ENCODE measurements at places on chromosomes 12 and 14.

- no peak for DNase-seq
These were observed 176.8 kb downstream of the KIF26A start for GRCh38 chr14:104315169-104315568.

- DNase-seq: no peak
These were observed 222.6 kb downstream of the ACSS3 start for GRCh38 chr12:81300454-81300853.

GRCh38 chr12:47493801-47494200 is 212.0 kb downstream of the RPAP3 start:
- no peak for DNase-seq

DNA sequence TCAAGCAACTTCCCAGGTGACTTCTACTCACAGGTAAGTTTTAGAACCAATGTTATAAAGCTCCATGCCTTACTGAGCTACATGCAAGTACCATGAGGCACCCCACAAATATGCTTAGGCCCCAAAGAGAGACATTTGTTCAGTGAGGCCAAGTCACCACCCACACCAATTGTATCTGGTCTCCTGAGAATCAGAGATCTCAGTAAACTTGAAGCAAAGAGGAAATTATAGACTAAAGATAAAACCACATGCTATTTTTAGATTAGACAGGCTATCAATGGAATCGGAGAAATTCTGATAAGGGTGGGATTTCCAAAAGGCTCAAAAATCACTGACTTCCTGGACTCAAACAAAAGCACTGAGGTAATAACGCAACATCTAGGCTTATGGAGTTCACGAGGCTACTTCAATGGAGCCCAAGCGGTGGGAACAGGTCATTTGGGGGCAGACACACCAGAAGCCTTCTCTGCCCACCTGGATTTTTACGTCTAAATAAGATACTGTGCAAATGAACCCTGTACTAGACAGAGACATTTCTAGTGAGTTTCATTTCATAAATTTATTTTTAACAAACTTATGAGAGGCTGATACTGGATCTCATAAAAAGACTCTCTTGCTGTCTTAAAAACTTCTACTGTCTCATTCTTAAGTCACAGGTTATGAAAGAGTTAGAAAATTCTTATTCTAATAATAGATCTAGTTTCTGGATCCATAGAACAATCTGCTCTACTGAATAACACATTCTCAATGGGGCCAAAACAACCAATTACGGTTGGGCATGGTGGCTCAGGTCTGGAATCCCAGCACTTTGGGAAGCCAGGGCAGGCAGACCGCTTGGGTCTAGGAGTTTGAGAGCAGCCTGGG is 7.7 kb downstream of the SLC15A4 start:
- no peak for DNase-seq

DNA sequence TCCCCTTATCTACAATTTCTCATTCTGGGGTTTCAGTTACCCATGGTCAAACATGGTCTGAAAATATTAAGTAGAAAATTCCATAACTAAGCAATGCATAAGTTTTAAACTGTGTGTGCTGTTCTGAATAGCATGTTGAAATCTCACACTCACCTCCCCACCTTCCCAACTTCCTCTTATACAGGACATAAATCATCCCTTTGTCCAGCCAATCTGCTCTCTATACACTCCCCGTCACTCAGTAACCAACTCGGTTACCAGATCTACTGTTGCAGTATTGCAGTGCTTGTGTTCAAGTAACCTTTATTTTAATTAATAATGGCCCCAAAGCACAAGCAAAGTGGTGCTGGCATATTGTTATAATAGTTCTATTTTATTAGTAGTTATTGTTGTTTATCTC is 420.5 kb downstream of the GXYLT1 start:
- DNase-seq: no peak

GRCh38 chr12:43692064-43692463 is 66.5 kb downstream of the PUS7L start:
- no peak for DNase-seq

GRCh38 chr14:100004392-100004791 is 60.8 kb upstream of the EVL start:
- DNase-seq: no peak

GRCh38 chr12:5489760-5490406 is 58.0 kb downstream of the NTF3 start:
- no peak for DNase-seq

DNA sequence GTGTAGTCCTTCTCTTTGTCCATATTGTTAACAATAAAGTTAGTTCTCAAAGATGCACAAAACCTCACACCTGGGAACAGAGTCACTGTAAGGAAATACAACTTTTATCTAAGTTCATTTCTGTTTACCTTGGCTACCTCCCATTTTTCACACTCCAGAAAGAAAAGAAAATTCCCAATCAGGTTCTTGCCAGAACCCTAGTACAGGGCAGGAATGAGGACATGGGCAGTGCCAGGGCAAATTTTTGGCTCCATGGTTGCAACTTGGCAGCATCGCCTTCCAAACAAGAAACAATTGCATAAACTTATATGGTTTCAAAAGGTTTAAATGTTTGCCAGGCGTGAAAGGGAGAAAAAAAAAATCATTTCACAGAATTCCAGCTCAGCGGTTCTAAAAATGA is 296.3 kb upstream of the PRKD1 start:
- DNase-seq: no peak

- DNase-seq: no peak
These were observed 26.9 kb upstream of the FERMT2 start for GRCh38 chr14:52977798-52978197.

DNA sequence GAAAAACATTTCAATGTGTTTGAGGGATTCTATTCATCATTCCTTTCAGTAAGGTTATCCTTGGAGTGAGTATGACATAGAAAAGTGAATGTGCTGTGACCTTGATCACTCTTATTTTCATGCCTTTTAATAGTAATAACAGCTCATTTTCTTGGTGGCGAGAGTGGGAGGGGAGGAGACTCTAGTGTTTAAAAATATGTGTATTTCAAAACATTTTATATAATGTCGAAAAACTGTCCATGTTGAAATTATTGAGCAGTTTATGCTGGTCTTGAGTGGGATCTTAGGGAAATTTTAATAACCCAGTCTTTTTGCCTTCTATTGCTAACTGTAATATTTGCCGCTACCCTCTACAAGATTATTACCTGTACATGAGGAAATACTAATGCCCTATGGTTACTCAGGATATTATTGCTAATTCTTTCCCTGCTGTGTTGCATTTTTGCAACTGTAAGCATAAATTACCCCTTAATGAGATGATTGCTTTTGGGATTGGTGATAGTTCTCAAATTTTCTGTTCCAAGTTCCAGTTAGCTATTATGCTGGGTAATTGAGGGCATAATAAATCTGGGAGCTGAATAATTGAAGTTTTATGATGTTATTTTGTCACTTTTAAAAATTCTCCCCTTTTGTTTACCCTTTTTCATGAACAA is 21.9 kb downstream of the ATF7IP start:
- no peak for DNase-seq

DNA sequence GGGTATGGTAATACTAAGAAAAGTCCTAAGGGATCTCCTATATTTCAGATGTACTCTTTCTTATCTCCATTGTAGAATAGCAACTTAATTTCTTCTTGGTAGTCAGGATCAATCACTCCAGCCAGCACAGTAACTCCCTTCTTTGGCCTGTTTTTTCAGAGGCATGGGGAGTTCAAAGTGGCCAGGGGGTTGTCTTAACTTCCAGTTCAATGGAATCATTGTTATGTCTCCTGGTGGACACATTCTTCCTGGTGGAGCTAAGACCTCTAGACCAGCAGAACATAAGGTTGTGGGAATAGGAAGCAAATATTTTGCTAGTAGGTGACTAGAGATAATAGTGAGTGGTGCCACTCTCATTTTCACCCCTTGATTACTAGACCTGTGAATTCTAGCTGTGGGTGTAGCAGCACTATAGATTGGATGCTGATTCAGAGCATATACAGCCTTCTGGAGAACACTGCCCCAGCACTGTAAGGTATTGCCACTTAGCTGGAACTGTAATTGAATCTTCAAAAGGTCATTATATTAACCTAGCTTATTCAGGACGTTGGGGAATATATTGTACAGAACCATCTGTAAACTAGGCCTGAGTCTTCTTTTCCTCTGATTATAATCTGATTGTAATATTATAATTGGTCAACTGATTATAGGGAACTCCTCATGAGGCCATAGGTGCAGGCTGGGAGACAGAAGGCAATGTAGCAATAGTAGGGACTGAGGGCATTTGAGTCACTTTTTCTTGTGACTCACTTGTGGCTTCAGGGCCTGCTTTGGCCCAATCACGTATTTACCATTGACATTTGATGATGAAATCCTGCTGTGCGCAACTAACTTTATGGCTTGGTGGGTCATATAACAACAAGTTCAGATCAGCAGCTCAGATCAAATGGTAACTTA is 60.2 kb upstream of the ATP2B1 start:
- peak; percentile 97 for DNase-seq

DNA sequence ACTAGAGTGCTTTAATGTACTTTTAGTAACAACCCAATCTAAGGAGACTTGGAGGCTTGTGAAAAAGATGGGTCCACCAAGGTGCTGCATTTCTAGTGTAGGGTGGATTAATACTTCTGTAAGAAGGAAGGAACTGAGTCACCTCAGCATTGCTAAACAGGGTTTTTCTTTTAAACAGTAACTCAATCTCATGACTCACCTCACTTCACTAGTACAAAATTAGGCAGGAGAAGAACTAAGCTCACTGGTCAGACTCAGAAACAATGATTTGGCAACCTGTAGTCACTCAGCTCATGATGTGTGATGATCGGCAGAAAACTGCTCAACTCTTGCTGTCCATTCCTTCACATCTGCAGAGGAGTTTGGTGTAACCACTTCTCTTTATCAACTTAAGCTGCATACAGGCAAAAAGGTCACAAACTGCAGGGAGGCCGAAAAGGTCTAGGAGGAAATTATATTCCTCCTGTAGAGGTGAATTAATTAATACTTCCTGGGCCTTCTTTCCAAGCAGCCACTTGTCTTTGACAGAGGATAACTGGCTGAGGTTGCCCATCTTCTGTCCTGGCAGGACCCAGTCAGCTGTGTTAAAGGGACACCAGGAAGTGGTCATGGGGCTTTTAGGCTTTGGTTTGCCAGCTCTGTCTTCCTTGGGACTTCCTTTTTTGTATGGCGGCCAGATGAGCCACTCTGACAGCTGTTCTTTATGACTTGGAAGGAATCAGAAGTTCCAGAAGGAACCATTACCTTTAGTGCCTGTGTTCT is 466.9 kb downstream of the FUT8 start:
- peak; percentile 37 for DNase-seq

DNA sequence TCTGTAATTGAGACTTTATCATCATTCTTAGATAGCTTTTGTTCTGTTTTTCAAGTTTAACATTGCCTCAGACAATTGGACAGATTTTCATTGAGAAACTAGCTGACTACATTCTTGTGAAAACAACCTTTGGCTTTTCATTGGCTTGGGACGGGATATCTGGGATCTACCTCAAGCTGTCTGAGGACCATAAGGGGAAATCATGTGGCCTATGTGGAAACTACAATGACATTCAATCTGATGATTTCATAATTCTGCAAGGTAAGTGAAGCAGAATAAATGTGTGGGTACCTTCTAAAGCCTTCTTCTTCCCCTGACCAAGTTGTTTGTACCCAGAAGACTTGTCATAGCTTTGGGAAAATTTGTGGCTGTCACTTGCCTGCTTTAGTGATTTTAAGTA is 133.5 kb downstream of the OTOGL start:
- DNase-seq: no peak

- no peak for DNase-seq
These were observed 9.0 kb downstream of the GALNT6 start for GRCh38 chr12:51382173-51382572.

DNA sequence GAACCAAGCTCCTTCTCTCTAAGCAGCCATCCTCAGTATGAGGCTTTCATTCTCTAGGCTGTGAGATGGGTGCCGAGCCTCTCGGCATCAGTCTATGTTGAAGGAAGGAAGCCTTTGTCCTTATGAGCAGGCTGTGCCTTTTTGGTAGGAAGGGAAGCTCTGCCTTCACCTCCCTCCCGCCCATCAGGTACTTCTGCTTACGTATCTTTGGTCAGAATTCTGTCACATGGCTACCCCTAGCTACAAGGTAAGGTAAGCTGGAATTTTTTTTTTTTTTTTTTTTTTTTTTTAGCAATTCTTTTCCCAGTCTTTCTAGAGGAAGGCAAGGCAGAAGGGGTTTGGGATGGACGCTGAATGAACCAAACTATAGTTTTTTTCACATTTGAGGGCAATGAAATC is 16.9 kb downstream of the BATF start:
- no peak for DNase-seq

GRCh38 chr14:73223049-73223448 is 14.3 kb upstream of the PAPLN start:
- DNase-seq: peak; percentile 21

GRCh38 chr12:124746649-124747425 is 116.8 kb downstream of the SCARB1 start:
- DNase-seq: no peak

DNA sequence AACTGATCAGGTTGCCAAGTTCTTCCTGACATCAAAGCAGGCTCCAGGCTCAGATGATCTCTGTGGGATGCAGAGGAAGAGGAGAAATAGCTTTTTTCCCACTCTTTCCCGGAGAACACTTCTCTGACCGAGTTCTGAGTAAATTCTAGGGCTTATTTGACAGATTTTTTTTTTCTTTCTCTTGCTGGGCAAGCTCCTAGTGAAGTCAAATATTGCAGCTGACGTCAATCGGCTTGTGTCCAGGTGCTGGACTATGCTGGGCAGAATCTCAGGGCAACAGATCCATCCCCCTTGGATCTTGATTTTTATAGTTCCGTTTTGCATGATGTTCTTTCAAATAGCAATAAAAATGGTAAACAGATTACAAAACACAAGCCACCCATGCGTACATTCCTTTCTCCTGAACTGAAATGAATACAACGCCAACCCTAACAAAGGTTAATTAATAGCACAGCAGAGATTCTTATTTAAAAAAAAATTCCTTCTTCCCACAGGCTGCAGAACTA is 182.2 kb downstream of the NOVA1 start:
- no peak for DNase-seq

DNA sequence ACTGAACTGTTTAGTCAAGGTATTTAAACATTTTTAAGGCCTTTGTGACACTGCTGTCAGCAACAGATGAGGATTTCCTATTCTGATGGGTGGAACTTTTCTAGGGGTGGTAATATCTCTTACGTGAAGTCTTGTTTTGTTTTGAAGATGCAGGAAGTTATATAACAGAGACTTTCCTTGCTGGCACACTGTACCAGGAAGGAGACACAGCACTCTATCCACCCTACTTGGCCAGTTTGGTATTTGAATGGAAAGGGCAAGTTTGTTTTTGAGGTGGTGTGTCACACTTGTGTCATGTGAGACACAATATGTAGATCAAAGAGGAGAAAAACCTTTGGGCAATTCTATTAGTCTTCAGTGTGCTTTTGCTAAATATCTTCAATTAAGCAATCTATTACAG is 51.6 kb upstream of the SRP54 start:
- DNase-seq: peak; percentile 54

DNA sequence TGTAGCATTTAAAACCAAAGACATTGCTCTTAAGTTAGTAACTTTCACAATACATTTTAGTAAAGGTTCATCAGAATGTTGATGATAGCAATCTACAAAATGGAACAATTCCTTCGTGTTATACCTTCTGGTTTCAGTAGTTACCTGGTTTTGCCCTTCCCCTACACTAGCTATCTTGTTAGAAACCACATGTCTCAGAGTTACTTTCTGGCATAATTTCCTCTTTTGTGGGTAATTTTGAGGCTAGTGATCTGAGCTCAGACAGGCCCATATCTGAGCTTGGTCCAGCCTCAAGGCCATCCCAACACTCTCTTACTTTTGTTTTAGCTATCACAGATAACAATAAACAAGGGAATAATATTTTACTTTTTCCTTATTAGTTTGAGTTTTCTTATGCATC is 196.9 kb downstream of the KITLG start:
- DNase-seq: peak; percentile 18

- DNase-seq: peak; percentile 57
These were observed 42.8 kb upstream of the CMKLR1 start for GRCh38 chr12:108381787-108382436.
